ENCODE measurements at places on chromosomes 6 and 20.
A peak's percentile ranks its signal among the peaks of the same experiment; 100 is the strongest.

GRCh38 chr20:4101271-4101670 lies 85.9 kb upstream of the RNF24 start:
- DNase-seq, result no peak

- no peak for DNase-seq
Measured at GRCh38 chr6:142797159-142797558, 147.8 kb downstream of the HIVEP2 start.

- no peak for DNase-seq
Measured at GRCh38 chr6:161050134-161050765, 58.7 kb downstream of the MAP3K4 start.

DNA sequence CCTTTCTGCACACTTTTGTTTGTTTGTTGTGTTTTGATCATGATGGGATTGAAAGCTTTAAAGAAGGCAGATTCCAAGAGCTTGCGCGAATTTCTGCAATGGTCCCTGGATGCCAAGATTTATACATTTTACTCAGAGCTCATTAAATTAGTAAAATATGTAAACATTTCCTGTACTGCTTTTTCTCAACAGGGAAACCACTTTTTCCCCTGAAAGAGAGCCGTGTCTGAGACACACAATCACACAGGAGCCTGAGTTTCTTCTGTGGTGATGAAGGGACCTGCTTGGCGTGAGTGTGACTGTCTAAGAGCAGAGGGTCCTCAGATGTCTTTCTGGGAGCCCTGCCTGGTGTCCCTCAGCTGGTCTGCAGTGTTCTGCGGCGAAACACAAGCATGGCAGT lies 12.1 kb upstream of the TAGAP start:
- no peak for DNase-seq

GRCh38 chr6:143356101-143356880 lies 94.2 kb downstream of the ADAT2 start:
- DNase-seq, result no peak

DNA sequence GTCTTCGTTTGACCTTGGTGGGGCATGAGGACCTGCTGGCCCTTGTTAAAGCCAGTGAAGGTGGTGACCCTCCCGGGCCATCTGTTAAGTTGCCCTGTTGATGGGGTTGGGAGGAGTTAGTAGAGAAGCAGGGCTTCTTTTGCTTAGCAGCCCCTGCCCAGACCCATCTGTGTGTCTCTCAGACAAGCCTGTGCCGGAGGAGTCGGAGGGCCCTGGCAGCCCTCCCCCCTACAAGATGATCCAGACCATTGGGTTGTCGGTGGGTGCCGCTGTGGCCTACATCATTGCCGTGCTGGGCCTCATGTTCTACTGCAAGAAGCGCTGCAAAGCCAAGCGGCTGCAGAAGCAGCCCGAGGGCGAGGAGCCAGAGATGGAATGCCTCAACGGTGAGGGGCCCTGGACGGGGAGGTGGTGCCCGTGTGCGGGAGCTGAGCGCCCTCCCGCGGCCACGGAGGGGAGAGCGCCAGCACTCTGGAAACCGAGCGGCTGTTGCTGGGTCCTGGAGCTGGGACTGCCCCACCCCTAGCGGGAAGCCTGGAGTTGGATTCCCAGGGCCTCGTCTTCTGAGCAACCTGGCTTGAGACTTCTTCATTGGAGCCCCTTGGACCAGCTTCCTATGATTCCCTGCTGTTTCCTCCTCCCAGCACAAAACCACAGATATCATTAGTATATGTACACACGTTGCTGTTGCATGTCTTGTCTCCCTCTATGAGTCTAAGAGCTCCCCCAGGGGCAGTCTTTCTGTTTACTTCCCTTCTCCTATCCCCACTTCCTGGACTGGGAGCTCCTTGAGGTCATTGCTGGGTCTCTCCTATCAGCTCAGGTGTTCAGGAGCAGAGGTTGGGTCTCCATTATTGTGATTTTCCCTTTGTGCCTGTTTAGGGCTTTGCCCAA lies 27.6 kb upstream of the SRF start:
- peak; percentile 96 for DNase-seq

- DNase-seq, result no peak
Measured at GRCh38 chr6:138529478-138529877, 30.2 kb upstream of the NHSL1 start.

DNA sequence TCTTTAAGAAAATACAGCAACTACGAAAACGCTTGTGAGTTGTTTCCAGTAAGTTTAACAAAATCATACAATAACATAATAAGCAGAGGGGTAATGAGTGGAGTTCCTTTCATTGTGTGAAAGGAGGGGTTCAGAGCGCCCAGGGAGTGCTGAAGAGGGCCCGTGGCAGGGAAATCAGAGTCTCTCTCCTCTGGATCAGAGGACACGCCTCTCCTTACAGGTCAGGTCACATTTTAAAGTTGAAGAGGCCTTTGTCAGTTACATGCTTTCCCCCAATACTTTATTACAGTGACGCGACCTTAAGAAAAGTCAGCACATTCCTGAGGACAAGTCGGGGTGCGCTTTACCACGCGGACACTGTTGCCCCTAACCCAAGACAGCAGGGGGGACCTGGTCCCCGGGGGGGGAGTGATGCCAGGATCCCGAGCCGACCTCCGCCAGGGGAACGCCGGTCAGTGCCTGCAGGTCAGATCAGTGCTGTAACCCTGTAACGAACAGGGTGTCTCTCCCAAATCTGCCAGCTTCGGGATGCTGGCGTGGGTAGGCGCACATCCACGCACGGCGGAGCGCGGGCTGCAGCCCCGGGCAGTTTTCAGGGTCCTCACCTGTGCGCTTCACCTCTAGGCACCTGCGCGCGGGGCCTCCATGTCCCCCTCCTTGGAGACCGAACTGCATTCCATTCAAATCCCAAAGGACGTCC lies 848 bp downstream of the DACT2 start:
- no peak for DNase-seq

DNA sequence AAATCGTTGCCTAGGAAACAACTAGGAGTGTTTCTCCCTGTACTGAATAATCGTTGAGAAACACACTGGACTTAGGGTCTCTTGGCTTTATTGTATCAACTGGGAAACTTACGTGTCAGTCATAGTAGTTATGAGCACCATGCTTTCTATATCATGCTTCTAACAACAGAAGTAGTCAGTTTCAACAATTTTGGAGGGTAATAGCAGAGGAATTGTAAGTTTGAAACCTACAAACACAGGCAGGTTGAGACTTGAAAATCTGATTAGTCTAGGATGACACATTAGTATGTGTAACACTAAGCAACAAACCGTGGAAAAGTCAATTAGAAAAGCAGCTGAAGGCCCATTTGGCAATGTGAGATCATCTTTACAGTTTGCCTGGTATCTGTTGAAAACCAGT lies 43.9 kb upstream of the FABP7 start:
- DNase-seq, result no peak

DNA sequence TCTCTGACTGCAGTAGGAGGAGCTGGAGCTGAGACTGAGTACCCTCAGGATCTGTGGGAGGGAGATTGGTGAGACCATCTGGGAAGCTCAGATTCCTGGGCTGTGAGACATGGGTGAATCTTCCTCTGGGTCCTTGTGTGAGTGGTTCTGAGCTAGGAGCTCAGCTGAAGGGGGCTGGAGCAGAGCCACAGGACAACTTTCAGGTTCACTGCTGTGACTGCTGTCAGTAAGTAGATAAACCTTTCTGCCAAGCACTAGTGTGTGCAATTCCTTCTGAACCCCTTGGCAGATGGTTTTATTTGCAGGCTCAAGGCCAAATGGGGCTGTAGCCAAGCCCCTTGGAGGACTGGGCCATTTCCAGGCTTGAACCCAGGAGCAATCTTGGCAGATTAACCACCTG lies 49.6 kb upstream of the SNAP91 start:
- no peak for DNase-seq

GRCh38 chr6:34346175-34347119 lies 46.0 kb downstream of the NUDT3 start:
- no peak for DNase-seq

DNA sequence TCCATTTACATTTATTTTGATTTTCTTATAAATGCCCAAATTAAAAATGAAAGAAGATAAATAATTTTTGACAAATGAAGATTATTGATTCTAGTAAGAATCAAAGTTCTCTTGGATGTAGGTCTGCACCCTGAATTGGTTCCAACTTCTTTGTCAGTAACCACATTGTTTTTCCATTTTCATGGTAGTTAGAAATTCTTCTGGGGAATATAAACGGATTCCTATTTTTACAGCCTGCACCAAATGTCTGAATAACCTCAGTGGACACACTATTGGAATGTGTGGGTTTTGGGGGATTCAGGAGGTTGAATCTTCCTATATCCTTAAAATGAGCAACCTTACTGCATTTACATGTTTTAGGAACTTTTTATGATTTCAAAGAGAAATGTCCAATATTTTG lies 1085.3 kb upstream of the MAP3K7 start:
- no peak for DNase-seq

- no peak for DNase-seq
Measured at GRCh38 chr20:22797103-22797502, 212.7 kb upstream of the FOXA2 start.

DNA sequence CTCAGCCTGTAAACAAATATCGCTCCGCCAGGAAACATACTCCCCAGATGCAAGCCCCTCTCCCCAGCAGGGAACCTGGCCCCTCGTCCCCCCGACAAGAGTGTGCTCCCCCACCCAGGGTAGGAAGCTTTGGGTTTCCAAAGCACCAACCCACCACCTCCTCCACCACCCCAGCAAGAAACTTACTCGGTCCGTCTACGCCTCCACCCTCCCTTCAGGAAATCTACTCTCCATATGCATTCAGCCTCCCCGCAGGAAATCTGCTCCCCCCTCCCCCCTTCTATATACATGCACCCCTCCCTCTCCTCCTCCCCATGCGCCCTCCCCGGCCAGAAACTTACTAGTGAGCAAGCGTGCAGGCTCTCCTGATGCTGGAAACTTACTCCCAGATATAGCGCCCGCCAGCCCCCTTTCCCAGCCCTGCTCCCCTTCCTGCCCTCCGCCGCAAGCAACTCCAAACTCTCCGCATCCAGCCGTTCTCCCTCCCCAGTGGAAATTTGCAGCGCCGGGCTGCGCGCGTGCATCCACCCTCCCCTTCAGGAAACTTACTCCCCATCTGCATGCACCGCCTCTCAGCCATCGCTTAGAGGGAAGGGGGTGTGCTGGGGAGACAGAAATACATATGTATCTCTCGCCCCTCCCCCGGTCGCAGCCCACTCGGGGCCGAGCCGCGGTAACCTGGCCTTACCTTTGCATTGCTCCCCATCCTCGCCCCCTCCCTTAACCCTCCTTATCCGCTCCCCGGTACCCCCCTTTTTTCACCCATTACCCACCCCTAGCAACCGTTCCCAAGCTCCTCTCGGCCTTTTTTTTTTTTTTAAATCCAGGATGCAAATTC lies at the start of gene TRERF1:
Gene TRERF1 (minus strand): TSS at position 594 of the 838 bp plus-strand sequence. CDS start 182,336 bp downstream, outside the sequence.
- DNase-seq, result peak; percentile 76

GRCh38 chr6:155521719-155522118 lies 66.1 kb upstream of the NOX3 start:
- DNase-seq, result no peak

GRCh38 chr6:28205879-28206278 lies 19.2 kb upstream of the ZSCAN9 start:
- no peak for DNase-seq

DNA sequence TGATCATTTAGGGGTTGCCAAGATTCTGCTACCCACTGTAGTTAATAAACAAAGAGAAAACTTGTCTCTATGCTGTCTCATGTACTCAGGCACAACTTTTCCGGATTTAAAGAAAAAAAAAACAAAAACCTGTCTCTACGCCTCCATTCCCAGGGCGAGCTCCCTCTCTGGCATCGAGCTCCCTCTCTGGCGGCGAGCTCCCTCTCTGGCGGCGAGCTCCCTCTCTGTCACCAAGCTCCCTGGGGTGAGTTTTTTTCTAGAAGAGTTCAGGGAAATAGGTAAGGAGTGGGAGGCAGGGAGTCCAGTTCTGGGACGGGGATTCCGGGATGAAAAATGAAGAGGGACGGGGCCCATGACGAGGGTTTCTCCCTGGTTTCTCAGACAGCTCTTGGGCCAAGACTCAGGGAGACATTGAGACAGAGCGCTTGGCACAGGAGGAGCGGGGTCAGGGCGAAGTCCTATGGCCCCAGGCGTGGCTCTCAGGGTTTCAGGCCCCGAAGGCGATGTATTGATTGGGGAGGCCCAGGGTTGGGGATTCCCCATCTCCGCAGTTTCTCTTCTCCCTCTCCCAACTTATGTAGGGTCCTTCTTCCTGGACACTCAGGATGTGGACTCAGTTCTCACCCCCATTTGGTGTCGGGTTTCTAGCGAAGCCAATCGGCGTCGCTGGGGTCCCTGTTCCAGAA lies 16.5 kb upstream of the HLA-A start:
- DNase-seq, result no peak

- DNase-seq, result no peak
Measured at GRCh38 chr20:42565235-42565995, 624.3 kb downstream of the PTPRT start.

DNA sequence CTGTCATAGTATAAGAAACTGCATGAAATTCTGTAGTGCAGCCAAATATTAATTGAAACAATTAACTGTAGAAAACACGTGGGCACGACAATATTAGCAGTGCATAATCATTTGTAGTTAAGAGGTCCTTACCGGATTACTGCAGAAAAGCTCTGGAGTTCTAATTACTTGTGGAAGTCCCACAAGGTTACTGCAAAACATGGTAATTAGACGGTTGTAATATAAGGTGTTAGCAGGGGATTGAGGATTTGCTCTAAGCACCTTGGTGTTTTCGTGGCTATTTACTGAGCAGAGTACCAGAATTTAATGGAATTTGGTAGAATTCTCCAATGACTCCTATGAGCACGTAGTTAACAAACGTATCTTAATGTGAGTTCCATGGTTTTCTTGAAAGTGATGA lies 473.6 kb upstream of the AGPAT4 start:
- no peak for DNase-seq

DNA sequence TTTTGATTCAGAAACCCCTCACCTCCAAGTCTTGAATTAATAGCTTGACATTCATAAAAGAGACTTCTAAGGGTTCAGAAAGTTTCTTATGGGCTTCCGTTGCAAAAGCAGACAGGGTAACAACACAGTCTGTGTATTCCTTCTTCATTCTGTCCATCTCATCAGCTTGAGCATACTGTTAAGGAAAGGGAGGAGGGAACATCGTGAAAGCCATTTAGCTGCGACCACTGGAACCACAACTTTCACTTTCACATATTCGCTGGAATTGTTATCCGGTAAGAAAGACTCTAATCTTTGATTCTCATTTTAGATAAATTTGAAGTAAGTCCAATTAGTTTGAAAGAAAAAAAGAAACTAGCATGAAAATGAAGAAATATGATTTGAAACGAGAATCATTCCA lies 174.4 kb downstream of the SYNE1 start:
- DNase-seq, result no peak

DNA sequence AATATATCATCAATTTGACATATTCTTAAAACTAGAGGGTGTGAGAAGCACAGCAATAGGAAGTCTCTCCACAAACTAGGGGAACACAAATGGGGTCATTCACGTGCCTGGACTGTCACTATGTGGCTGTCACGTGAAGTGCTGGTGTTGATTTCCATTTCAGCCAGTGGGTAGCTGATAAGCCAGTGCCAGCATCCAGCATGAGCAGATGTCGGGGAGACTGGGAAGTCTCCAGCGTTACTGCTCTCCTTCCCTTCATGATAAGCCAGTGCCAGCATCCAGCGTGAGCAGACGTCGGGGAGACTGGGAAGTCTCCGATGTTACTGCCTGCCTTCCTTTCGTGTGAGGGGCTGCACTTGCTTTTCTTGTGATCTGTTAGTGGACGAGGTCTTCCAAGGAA lies 5.6 kb upstream of the SLC17A9 start:
- no peak for DNase-seq

GRCh38 chr6:89368107-89368506 lies 15.6 kb upstream of the UBE2J1 start:
- DNase-seq, result peak; percentile 58
